Progenitor cell of endocrine pancreas (in vitro differentiated cells): ENCODE measurements at places on chromosomes 16 and 17. TPM values are rescaled to one million over a fixed set of nuclear protein-coding genes. Genes with fewer than 3 reads are reported as not detected.

DNA sequence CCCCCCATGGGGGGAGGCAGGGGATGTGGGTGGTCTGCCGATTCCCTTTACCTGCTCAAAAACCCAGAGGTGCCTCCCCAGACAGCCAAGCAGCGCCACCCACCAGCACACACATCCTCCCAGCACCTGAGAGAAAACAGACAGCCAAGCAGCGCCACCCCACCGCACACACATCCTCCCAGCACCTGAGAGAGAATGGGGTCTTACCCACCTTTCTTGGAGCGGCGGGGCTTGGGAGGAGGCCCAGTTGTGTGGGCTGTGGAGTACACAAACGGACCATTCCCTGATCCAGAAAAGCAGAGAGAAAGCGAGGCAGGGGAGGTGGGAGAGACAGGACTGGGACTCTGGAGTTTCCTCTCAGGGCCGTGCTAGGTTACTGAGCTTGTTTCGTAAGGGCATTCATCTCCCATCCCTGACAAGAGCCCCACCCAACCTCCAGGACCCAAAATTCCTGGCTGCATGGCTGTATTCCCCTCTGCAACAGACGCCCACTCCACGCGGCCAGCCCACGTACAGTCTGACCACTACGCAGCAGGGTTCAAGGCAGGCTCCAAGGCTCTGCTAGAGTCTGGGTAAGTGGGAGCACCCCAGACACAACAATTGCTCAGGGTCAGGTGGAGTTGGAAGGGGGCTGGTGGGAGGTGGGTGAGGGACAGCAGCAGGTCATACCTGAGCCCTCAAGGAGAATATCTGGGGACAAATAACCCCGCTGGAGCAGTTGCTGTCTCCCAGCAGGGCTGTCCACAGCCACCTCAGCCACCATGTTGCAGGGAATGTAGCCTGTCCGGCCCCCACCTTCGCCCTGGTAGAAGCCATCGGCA, 22.3 kb downstream of the TSPOAP1 start:
- DNase-seq: peak; percentile 5

DNA sequence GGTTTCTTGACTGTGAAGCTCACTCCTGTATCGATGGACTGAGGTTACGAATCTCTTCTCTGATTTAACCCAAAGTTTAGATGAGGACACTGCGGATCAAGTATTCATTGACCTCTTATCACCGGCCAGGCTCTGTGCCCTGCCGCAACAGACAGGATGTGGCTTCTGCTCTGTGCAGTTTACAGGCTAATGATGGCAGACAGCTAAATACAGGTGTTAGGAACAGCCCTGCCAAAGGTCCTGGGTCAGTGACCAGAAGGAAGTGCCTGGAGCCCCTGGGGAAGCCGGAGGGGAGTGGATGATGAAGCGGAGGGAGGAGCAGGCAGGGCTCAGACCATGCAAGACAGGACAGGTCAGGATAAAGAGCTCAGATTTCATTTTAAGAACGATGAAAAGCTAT, 44.4 kb downstream of the HAPSTR1 start:
- no peak for DNase-seq

GRCh38 chr16:280991-281659, 734 bp downstream of the ARHGDIG start:
- no peak for DNase-seq

DNA sequence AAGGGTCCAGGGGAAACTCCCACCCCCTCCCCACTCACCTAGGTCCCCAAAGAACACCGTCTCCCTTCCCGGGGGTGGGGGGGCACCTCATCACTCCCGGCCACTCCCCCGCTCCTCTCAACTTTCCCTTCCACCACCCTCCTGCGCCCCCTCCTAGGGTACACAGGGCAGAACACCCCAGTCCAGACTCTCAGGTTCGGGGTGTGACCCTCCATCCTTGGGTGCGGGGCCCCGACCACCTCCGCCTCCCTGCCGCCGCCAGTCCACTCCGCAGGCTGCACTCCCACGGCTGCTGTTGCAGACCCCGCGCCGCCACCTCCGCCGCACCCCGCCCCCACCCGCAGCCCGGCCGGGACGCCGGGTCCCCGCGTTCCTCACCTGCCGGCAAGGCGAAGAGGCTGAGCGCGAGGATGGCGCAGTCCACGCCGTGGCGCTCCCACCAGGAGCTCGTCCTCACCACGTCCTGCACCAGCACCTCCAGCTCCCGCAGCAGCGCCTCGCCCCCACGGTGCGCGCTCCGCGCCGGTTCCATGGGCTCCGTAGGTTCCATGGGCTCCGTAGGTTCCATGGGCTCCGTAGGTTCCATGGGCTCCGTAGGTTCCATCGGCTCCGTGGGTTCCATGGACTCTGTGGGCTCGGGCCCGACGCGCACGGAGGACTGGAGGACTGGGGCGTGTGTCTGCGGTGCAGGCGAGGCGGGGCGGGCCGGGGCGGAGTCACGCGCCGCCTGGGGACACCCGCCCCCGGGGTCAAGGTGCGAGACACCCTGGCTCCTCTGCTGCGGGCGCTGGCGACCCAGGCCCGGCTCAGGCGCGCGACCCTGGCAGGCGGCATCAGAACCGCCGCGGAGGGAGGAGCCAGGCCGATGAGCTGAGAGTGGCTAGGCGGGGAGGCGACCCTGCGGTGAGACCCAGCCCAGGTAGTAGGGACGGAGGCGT, at the start of gene FADS6:
TSS of gene FADS6 (minus strand) at position 660 of the 938 bp plus-strand sequence. CDS start at position 622, 38 bp downstream.
- no peak for DNase-seq

DNA sequence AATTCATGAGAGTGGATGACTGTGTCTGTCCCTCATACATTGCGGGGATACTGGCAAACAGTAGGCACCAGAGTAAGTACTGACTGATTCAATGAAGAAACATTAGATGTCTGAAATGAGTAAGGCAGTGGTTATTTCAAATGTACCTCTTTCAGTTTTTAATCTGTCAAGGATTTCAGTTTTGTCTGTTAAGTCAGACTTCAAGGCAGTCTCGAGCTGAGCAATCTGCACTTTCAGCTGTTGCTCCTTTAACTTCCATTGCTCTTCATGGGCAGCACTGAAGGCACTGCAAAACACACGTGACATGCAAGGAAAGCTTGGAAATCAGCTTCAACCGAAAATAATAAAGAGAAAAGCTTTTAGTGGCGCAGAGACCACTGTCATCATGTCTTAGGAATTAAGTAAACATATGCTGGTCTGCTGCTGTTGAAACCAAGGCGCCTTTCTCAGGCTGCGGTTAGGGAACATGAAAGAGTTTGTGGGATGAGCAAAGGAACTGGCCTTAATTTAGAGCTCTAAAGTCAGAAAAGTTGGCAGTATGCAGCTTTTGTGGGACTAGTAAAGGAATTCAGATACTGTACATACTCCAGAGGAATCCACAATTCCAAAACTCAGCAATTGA, 38.8 kb downstream of the RPGRIP1L start:
- DNase-seq: no peak

GRCh38 chr17:9095390-9095789, 74.1 kb downstream of the NTN1 start:
- no peak for DNase-seq

DNA sequence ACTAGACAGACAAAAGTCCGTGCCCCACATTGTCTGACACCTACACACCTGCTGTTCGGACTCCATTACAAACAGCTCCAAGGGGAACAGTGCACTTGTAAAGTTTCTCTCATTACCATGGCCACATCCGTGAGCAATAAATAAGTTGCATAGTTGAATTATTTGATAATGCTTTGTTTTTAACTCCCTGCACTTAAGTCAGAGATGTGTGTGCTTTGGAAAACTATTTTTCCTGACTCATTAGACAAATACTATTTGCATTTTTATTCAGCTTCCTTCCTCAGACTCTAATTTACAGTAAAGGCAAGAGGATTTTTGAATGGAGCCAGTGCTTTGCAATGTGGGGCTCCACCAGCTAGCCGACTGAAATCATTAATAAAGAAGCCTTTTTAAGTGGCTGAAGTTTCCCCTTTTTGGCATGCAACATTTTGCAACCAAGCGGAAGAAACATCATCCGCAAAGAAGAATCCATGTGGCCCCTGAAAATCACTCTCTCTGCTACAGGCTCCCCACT, 6.5 kb upstream of the CCL2 start:
- DNase-seq: no peak

GRCh38 chr17:29444589-29444988, 54.4 kb downstream of the TAOK1 start:
- no peak for DNase-seq

NOTUM gene
- total RNA-seq: 0.60 and 1.3 TPM in 2 replicates

CNGB1 gene
- total RNA-seq: not detected in 2 replicates

CES5A gene
- not detected in 2 replicates for total RNA-seq

ACSM5 gene
- total RNA-seq: not detected in 2 replicates

ZP2 gene
- total RNA-seq: not detected in 2 replicates

RIPOR1 gene
- 72.7 and 78.8 TPM in 2 replicates for total RNA-seq
